ENCODE measurements at places on chromosomes 5 and 9.

- no peak overlapping the region for H3K4me3 ChIP-seq
- peaks cover 2% of the 10 kb centered on the region for H3K27me3 ChIP-seq
- H3K4me1 ChIP-seq = no peaks in the 10 kb centered on the region
- H3K36me3 ChIP-seq = no peaks in the 10 kb centered on the region
These were observed 170.3 kb upstream of the WWC1 start for GRCh38 chr5:168121138-168121494.

DNA sequence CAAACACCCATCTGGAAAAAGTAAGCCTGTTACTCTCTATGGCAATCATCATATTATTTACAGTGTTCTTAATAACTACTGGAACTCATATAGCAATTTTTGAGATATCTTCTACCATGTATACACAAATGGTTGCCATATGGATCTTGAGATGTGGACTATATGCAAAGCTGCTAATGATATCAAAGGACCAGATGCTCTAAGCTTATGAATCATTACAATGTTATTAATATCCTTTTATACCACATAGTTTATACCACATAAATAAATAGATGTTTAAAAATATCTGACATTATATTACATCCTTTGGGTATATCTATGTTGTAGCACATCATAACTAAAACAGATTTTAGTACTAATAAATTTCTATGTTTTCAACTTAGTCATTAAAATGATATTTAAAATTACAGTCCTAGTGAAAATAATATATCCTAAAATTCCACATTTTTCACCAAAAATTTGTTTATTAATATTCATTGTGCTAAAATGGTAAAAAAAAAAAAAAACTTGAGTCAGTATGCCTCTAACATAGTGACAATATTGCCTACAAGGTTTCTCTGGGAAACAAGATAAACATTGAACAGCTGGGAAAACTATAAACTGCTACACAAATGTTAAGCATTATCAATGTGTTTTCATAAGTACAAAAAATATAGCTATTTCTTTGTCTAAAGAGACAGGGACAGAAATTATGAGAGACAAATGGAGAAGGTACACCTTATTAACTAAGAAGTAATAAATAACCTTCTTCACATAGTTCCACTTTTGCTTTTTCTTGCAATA is 85.5 kb downstream of the DTWD2 start:
- H3K4me3 ChIP-seq = no peak overlapping the region
- no peaks in the 10 kb centered on the region for H3K36me3 ChIP-seq
- no peak for DNase-seq
- no peaks in the 10 kb centered on the region for H3K4me1 ChIP-seq

- DNase-seq = no peak
- peaks cover 25% of the 10 kb centered on the region for H3K36me3 ChIP-seq
- H3K27ac ChIP-seq = no peak overlapping the region
- no peaks in the 10 kb centered on the region for H3K27me3 ChIP-seq
- peaks cover 62% of the 10 kb centered on the region for H3K4me1 ChIP-seq
These were observed 18.5 kb downstream of the CD180 start for GRCh38 chr5:67178085-67178484.

- H3K36me3 ChIP-seq = no peaks in the 10 kb centered on the region
- H3K4me1 ChIP-seq = no peaks in the 10 kb centered on the region
- DNase-seq = no peak
- no peak overlapping the region for H3K27ac ChIP-seq
These were observed 148.5 kb downstream of the BNC2 start for GRCh38 chr9:16721972-16722371.

All from naive thymus-derived CD8-positive, alpha-beta T cell (primary cell).